ENCODE measurements at places on chromosomes 5 and 9.

- no peak for DNase-seq
Observed at GRCh38 chr5:151085517-151086041, 4.7 kb upstream of the TNIP1 start.

- DNase-seq: no peak
Observed at GRCh38 chr5:111772456-111773122, 15.6 kb upstream of the NREP start.

GRCh38 chr5:36078430-36078829 lies 11.7 kb upstream of the UGT3A2 start:
- DNase-seq: no peak

DNA sequence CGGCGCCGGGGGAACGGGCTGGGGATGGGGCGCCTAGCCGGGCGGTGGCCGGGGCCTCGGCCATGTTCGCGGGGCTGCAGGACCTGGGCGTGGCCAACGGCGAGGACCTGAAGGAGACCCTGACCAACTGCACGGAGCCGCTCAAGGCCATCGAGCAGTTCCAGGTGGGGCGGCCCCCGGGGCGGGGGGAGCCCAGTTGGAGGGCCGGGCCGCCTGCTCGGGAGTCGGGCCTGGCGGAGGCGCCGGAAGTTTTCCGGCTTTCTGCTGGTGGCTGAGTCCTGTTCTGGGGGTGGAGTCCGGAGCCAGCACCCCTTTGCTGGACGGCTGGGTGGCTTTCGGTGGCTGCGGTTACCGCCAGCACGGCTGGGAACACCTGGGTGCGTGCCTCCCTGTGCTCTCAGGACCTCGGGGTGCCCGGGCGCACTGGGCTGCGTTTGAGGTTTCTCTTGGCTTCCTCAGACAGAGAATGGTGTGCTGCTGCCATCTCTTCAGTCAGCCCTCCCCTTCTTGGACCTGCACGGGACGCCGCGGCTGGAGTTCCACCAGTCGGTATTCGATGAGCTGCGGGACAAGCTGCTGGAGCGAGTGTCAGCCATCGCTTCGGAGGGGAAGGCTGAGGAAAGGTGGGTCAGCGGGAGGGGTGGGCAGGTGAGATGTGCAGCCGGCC lies 454 bp downstream of the NELFB start:
- DNase-seq: no peak

- DNase-seq: no peak
Observed at GRCh38 chr9:124602632-124603031, 95.4 kb upstream of the NR5A1 start.

All from COR-L47 (cell line).